Esophagus muscularis mucosa (tissue), 4 donors: ENCODE measurements at places on chromosomes 2 and 18. TPM values are rescaled to one million over a fixed set of nuclear protein-coding genes. Genes with fewer than 3 reads are reported as not detected.

Gene LYG1
- 0.50 TPM for total RNA-seq

GRCh38 chr18:54035927-54036326 lies 188.5 kb downstream of the MBD2 start:
- H3K36me3 ChIP-seq, result no peaks in the 10 kb centered on the region
- no peak for DNase-seq
- H3K4me3 ChIP-seq, result no peak overlapping the region
- H3K27me3 ChIP-seq, result no peaks in the 10 kb centered on the region
- H3K4me1 ChIP-seq, result no peaks in the 10 kb centered on the region

- no peak for DNase-seq
- no peak overlapping the region for H3K27ac ChIP-seq
- H3K4me1 ChIP-seq, result no peaks in the 10 kb centered on the region
Observed at GRCh38 chr2:68880213-68880612, 9.0 kb upstream of the BMP10 start.

DNA sequence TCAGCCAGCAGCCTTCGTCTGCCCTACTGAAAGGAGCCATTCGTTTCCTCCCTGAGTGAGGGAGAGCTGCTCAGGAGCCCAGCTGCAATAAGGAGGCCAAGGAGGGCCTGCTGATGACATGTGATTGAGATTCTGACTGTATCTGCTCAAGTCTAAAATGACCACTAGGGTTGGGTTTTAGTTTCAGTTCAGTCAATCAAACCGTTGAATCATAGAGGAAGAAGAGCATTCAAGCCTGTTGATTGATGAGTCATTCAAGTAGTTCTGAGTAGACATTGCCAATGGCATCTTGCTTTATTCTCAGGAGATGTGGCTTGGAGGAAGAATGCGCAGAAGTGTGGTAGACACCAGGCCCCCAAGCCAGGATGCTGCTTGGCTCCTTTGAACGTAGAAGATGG lies 19.9 kb upstream of the BCL2L11 start:
- no peak overlapping the region for H3K4me3 ChIP-seq
- H3K27ac ChIP-seq, result no peak overlapping the region
- no peak for DNase-seq
- no peaks in the 10 kb centered on the region for H3K27me3 ChIP-seq

GRCh38 chr18:75454022-75454795 lies 26.7 kb upstream of the SMIM21 start:
- no peaks in the 10 kb centered on the region for H3K27me3 ChIP-seq
- DNase-seq, result no peak
- no peaks in the 10 kb centered on the region for H3K36me3 ChIP-seq
- H3K4me3 ChIP-seq, result no peak overlapping the region
- no peak overlapping the region for H3K27ac ChIP-seq
- H3K4me1 ChIP-seq, result peaks cover 20% of the 10 kb centered on the region

GRCh38 chr2:19321946-19322345 lies 36.5 kb downstream of the OSR1 start:
- H3K4me1 ChIP-seq, result no peaks in the 10 kb centered on the region
- H3K27me3 ChIP-seq, result no peaks in the 10 kb centered on the region
- H3K36me3 ChIP-seq, result no peaks in the 10 kb centered on the region
- DNase-seq, result no peak

DNA sequence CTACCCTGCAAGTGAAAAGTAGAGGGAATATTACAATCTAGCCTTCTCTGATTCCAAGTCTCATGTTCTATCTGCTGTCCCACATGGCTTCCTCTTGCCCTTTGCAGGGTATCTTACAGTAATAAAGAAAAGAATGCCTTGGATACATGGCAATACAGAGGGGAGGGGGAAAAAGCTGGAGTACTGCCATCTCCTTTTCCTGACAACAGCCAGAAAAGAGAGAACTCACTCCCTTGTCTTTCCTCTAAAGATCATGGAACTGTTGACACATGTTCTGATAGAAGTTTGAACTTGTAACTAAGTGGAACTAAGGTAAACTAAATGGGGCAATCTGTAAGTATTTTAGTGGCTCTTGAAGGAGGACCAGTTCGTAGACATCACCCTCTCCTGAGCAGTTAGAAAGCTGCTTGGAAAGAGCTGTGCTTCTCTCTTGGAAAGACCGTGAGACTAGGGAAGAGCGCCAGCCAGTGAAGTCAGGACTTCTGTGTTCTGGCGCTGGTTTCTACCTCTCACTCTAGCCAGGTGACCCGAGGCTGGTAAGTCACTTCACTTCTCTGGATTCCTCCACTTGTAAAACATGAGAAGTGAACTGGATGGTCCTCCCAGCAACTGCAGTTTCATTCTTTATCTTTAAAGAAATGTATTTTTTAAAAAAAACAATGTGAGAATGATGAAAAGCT lies 242.3 kb upstream of the FOSL2 start:
- H3K27me3 ChIP-seq, result no peaks in the 10 kb centered on the region
- no peaks in the 10 kb centered on the region for H3K36me3 ChIP-seq
- peaks cover 2% of the 10 kb centered on the region for H3K4me1 ChIP-seq
- DNase-seq, result no peak

DNA sequence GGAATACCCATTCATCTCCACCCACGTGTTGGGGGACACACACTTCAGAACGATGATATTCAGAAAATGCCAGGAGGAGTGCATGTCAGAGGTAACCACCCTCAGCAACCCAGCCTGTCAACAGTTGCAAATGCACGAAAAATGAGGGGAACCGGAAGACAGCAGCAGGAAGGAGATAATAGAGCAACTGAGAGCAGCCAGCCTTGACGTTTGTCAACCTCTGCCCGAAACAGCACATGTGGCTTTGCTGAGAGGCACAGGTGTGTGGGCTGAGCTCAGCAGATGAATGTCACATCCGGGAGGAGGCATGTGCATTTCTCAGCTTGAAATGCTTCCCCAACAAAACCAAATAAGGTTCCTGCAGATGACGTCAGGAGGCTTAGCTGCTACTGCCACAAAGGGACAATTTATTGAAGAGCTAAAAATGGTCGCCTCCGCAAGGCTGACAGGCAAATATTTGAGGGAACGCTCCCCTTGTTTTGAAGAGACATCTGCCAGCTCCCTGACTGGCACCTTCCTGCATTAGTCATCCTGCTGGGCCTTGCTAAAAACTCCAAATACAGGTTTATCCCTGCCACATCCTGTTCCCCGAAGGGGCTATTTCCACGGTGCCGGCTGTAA lies 419.0 kb downstream of the NBAS start:
- no peak overlapping the region for H3K4me3 ChIP-seq
- no peak for DNase-seq
- no peaks in the 10 kb centered on the region for H3K36me3 ChIP-seq
- no peak overlapping the region for H3K27ac ChIP-seq
- H3K27me3 ChIP-seq, result no peaks in the 10 kb centered on the region

Gene FOXI3
- total RNA-seq, result not detected
